ENCODE measurements at places on chromosomes 2 and 18. TPM values are rescaled to one million over a fixed set of nuclear protein-coding genes. Genes with fewer than 3 reads are reported as not detected.

The LONRF2 gene
- total RNA-seq: 2.0 TPM

The ZNF407 gene
- 3.5 TPM for total RNA-seq

The RHOB gene
- 383 TPM for total RNA-seq

The SPATA3 gene
- total RNA-seq: not detected

The RFTN2 gene
- total RNA-seq: not detected

The EGR4 gene
- total RNA-seq: 0.33 TPM

The TMEM185B gene
- 48.4 TPM for total RNA-seq

The MRPL53 gene
- 149 TPM for total RNA-seq

The GRHL1 gene
- 0.84 TPM for total RNA-seq

The TBR1 gene
- total RNA-seq: 0.07 TPM

The ST6GAL2 gene
- 13.8 TPM for total RNA-seq

The RGPD8 gene
- 2.9 TPM for total RNA-seq

The AQP12A gene
- total RNA-seq: not detected

The IL36RN gene
- total RNA-seq: 0.14 TPM

The TLX2 gene
- 0.31 TPM for total RNA-seq

Data from A549 treated with Hydrocortisone at 1 μM for 4 hours (cell line).